HEK293T (cell line): ENCODE measurements at places on chromosomes 5 and 9.

DNA sequence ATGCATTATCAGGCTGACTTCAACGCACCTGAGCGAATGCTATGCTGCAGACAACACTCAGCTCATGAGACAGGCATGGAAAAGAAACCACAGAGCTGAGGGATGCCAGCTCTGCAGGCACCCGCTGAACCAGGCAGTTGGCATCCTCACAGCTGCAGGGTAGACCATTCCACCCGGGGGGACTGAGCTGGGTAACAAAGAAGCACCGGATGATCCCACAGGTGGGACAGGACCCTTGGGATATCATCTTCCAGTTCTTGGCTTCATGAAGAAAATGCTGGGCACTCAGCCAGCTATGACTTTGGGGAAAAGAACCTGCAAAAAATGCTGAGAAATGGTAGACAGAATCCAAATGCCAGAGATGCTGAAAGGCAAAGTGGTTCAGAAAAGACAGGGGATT lies 9.6 kb downstream of the EPB41L4B start:
- DNase-seq: no peak

GRCh38 chr5:2634399-2635176 lies 116.9 kb downstream of the IRX2 start:
- DNase-seq: no peak

DNA sequence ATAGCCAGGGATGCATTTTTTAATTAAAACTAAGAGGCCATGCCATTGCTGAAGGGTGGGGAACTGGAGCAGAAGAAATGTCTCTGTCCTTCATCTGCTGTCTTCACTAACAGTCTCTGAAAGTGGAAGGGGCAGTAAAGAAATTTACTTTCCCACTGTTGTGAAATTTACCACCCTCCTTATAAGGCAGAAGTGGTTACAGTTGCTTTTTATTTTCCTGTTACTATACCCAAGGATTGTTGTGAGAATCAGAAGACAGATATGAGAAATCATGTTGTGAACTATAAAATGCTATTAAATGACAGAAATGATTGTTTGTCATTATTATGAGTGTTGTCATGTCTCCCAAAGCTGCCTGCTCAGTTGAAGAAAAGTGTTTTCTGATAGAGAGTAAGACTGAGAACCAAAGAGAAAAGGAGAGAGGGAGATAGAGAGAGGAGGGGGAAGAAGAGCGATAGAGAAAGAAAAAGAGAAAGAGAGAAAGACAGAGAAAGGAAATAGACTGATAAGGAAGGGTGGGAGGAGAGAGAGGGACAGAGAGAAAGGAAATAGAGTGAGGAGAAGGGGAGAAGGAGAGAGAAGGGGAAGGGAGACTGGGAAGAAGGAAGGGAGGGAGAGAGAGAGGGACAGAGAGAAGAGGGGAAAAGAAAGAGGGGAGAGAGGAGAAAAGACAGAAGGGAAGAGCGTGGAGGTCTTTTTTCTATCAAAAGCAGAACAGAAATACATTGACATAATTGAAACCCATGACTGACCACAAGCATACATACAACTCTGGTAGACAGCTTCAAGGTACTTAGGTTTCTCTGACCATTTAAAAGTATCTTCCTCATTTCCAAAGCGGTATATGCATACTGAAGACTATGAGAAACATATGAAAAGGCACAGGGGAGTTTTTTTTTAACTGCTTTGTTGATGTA lies 22.5 kb downstream of the SEC61B start:
- no peak for DNase-seq

DNA sequence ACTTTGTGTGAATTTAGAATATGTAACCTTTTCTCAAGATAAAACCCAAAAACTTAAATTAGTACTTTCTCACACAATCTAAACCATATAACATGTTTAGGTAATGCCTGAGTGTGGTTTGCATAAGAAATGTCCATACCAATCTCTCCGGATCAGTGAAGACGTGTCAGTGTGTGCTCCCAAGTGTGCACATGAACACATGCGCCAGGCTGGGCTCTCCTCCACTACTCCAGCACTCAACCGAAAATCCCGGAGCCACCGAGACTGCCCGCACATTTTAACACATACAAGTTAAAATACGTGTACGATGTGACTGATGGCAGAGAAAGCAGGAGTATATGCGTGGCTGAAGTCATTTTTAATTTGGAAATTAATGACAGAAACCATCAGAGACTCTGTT lies 658.4 kb downstream of the EFNA5 start:
- DNase-seq: no peak

GRCh38 chr9:2231829-2232228 lies 216.7 kb downstream of the SMARCA2 start:
- no peak for DNase-seq

- no peak for DNase-seq
These were observed 49.3 kb downstream of the COL15A1 start for GRCh38 chr9:98992885-98993569.

DNA sequence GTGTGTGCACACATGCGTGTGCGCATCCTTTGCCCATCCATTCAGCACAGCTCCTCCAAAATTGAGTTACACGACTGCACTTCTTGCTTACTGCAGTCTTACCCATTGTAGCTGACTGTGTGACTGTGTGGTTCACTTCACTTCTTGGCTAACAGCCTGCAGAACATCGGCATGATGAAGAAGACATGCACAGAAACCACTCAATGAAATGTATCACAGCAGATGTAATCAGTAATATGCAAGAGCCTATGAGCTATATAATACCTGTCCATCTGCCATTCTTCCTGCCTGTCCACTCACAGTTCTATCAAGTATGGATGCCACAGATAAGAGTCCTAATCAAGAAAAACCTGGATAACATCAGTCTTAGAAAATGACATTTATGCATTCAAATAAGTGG lies 83.9 kb downstream of the TRPM3 start:
- no peak for DNase-seq

GRCh38 chr5:55847837-55848236 lies 3.3 kb upstream of the IL31RA start:
- DNase-seq: no peak

GRCh38 chr5:168311061-168311566 lies 19.7 kb downstream of the WWC1 start:
- DNase-seq: no peak

- DNase-seq: no peak
These were observed 103.5 kb downstream of the GLIS3 start for GRCh38 chr9:4196376-4196775.

GRCh38 chr9:79578891-79579290 lies 7.1 kb downstream of the TLE4 start:
- DNase-seq: no peak

DNA sequence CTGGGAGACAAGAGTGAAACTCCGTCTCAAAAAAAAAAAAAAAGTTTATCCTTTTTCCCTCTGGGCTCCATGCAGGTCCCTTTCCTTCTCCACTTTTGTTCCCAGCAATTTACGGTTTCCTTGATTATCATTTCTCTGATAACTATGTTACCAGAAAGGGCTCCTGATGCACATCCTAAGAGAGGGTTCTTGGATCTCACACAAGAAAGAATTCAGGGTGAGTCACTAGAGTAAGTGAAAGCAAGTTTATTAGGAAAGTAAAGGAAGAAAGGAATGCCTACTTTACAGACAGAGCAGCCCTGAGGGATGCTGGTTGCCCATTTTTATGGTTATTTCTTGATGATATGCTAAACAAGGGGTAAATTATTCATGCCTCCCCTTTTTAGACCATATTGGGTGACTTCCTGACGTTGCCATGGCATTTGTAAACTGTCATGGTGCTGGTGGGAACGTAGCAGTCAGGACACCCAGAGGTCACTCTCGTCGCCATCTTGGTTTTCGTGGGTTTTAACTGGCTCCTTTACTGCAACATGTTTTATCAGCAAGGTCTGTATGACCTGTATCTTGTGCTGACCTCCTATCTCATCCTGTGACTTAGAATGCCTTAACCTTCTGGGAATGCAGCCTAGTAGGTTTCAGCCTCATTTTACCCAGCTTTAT lies 13.5 kb upstream of the MELK start:
- DNase-seq: no peak

DNA sequence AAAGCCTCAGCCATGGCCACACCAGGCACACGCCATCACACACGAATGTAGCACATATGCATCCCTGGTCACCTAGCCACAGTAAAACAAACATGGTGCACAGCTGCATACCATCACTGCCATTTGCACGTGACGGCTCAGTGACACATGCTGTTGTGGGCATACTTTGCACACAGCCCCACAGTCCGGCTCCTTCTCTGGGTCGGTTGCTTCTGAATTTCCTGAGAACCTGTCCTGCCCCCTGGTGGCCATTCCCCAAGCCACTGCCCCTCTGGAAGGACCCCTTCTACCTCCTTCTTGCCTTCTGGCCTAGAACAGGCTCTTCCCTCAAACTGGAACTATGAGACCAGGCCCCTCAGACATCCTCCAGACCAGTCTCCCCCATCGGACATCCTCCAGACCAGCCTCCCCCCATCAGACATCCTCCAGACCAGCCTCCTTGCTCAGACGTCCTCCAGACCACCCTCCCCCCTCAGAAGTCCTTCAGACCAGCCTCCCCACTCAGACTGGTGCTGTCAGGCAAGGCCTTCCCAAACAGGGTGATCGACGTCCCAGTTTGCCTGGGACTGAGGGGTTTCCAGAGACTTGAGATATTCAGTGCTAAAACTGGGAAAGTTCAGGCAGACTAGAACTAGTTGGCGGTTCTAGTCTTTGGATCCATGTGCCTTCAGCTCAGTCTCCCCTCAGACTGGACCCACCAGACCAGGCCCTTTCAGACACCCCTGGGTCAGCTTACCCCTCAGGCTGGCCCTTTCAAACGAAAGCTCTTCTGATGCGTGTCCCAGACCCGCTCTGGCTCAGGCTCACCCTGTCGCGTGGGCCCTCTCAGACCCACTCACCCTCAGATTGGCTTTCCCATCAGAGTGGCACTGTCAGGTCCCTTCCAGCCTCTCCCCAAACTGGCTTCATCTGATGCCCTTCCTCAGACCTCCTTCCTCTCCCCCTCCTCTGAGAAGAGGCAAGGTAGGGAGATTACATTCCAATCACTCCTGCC lies 24.3 kb upstream of the ENHO start:
- DNase-seq: peak; percentile 75

- DNase-seq: no peak
These were observed 937.2 kb upstream of the TYRP1 start for GRCh38 chr9:11755951-11756350.

GRCh38 chr5:54234304-54234933 lies 76.0 kb downstream of the ARL15 start:
- DNase-seq: no peak

DNA sequence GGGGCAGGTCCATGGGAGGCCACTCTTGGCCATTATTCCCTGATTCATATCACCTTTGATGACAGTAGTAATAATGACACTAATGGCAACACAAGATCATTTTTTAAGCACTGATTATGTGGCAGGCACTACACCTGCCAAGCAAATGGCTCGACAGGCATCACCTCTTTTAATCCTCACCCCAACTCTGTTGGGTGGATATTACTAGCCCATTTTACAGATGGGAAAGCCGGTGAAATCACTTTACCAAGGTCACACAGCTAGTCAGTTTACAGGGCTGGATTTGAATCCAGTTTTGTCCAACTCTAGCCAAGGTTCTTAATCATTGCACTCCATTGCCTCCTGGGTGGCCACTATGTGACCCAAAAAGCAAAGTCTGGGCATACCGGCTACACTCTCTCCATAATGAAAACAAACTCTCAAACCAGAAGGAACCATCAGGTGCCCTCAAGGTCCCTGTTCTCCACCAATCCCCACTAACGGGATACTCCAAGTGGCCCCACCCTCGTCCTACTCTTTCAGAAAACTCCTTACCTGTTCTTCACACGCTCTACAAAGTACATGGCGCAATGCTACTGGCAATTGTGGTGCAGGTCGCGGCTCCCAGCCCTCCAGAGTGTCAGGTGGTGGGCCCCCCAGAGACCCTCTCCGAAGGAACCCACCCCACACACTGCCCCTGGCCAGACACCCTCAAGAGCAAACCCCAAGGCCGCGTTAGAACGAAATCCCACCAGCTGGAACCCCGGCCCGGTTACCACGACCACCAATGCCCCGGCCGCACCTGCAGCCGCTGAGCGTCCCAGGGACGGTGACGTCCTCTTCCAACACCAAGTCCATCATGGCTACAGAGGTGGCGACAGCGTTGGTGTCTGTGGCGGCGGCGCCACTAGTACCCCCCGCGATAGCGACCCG lies 572 bp downstream of the CDK5RAP2 start:
- DNase-seq: peak; percentile 22

DNA sequence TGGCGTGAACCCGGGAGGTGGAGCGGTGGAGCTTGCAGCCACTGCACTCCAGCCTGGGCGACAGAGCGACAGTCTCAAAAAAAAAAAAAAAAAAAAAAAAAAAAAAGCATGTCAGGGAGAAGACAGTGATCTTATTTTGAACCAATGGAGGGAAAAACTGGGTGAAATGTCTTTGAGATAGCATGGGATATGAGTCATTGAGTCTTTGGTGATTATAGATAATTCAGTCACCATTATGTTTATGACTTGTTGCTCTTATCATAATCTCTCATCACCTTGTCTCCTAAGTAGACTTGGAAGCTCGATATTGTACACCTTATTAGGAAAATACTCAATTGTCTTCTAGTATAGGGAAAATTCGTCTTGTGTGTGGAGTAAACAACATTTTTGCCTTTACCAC lies 55.1 kb upstream of the KDM4C start:
- DNase-seq: no peak

DNA sequence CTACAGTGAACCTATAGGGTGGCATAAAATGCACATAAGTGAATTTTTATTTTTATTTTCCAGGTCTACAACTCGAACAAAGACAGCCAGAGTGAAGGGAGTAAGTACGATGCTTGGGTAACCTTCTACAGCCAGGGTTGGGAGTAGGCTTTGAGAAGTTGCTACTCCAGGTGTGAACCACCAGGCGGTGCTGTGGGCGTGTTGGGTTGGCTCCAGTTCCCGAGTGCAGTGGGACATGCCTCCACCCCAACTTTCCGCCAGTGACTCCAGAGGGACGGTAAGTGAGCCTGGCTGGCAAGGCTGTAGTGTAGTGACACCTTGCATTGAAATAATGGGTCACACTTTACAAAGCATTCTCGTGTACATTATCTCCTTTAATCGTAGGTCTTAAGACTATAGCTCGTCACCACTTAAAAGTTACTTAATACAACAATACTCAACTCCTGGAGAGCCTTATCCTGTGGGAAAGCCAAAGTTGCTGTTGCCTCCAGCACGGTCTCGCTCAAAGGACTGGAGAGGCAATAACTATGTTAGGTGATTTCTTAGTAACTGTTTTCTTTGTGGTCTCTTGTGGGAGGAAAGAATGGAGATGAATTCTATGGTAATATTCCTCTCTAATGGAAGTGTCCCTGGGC lies 244.0 kb downstream of the ARHGAP26 start:
- peak; percentile 46 for DNase-seq

DNA sequence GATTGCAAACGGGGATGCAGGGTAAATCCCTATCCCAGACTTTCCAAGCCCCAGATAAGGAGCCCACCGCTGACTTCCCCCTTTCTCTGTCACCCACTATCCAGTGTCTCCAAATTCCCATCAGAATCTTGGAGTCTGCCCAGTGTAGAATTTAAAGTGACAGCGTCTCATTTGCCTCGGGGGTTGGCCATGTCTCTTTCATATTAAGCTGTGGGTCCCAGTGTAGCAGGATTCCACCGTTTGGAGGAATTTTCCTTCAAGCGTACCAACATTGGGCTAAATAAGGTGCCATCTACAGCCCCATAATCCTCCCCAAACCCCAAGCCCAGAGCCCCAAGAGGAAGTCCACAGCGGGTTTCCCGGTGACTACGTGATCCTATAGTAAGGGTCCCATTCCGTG lies 1.1 kb downstream of the BRINP1 start:
- DNase-seq: no peak

- no peak for DNase-seq
These were observed 205.7 kb upstream of the SGCD start for GRCh38 chr5:156121234-156121633.
